Tibial nerve (tissue), 4 donors: ENCODE measurements at places on chromosomes 4 and X. TPM values are rescaled to one million over a fixed set of nuclear protein-coding genes. Genes with fewer than 3 reads are reported as not detected.
A peak's percentile ranks its signal among the peaks of the same experiment; 100 is the strongest.

Gene TMEM164
- total RNA-seq, result 20.3 TPM

GRCh38 chr4:79027656-79028055 is 88.4 kb upstream of the PAQR3 start:
- no peak overlapping the region for H3K4me3 ChIP-seq
- H3K27ac ChIP-seq, result no peak overlapping the region
- no peaks in the 10 kb centered on the region for H3K27me3 ChIP-seq
- no peaks in the 10 kb centered on the region for H3K36me3 ChIP-seq
- no peaks in the 10 kb centered on the region for H3K4me1 ChIP-seq

DNA sequence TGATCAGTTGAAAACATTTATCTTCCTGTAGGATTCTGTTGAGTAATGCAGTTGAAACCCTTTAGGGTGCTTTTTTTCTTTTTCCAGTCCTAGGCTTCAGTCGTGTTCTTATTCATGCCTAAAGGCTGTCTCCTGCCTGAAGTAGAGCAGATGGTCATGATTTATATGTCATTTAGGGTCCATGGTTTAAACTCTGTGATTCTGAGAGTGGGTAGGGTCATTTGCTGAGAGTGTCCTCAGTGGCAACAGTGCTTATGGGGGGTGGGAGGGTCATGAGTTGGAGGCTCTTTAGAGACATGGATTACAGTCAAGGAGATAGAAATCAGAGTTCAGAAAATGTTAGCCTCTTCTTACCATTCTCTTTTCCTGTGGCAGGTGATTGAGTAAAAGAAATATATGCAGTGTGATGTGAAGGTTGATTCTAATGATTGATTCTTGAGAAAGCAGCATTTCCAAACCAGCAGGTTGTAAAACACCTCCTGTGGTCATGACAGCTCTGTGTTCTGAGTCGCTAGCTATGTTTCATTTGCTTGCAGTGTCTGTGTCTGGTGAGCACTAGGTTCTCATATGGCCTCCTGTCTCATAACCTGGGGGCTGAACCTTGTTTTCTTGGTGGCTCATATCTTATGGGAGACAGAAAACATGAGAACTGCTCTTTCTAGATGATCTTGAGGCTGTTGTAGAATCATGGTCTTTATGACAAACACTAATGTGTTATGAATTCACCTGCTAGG is 60.4 kb downstream of the JADE1 start:
- no peaks in the 10 kb centered on the region for H3K36me3 ChIP-seq
- H3K4me3 ChIP-seq, result no peak overlapping the region
- no peaks in the 10 kb centered on the region for H3K27me3 ChIP-seq
- no peak overlapping the region for H3K27ac ChIP-seq
- H3K4me1 ChIP-seq, result no peaks in the 10 kb centered on the region

- DNase-seq, result no peak
- no peaks in the 10 kb centered on the region for H3K4me1 ChIP-seq
- H3K4me3 ChIP-seq, result no peak overlapping the region
Measured at GRCh38 chr4:88211473-88212252, 53.2 kb upstream of the ABCG2 start.

Gene COL4A6
- 0.22 TPM for total RNA-seq

DNA sequence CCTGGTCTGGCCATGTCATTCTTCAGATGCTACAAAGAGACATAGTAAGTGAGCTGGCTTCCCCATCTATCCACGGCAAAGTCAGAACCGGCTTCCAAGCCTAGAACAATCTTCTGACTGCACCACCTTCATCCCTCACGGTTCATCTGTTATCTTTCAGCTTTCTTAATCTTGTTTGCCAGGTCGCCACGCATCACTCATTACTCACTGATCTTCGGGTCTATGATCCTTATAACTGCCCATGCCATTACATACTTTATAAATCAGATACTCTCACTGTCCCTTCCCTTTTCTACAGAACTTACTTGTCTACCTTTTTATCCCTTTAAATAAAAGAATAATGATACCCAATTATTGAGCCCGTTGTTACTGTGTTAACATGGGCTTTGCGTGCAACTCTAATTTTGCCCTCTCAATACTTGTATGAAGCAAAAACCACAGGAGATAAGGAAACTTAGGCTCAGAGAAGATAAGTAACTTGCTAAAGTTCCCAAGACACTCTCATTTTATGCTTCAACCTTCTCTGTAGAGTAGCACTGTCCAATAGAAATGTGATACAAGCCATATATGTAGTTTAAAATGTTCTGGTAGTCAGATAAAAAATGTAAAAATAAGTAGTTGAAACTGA is 171.7 kb downstream of the AMELX start:
- H3K4me3 ChIP-seq, result no peak overlapping the region
- H3K36me3 ChIP-seq, result no peaks in the 10 kb centered on the region
- no peaks in the 10 kb centered on the region for H3K27me3 ChIP-seq
- peak overlapping the region; percentile 67 for H3K27ac ChIP-seq
- DNase-seq, result no peak

GRCh38 chr4:47235721-47236120 is 204.4 kb downstream of the GABRB1 start:
- H3K27ac ChIP-seq, result no peak overlapping the region
- H3K36me3 ChIP-seq, result no peaks in the 10 kb centered on the region
- no peaks in the 10 kb centered on the region for H3K4me1 ChIP-seq
- H3K4me3 ChIP-seq, result no peak overlapping the region
- H3K27me3 ChIP-seq, result no peaks in the 10 kb centered on the region

GRCh38 chrX:1442724-1443367 is 9.9 kb downstream of the ASMTL start:
- no peaks in the 10 kb centered on the region for H3K36me3 ChIP-seq
- no peak for DNase-seq
- no peaks in the 10 kb centered on the region for H3K4me1 ChIP-seq
- H3K27me3 ChIP-seq, result no peaks in the 10 kb centered on the region
